GM12878 (cell line): ENCODE measurements at places on chromosomes 7 and 10.

DNA sequence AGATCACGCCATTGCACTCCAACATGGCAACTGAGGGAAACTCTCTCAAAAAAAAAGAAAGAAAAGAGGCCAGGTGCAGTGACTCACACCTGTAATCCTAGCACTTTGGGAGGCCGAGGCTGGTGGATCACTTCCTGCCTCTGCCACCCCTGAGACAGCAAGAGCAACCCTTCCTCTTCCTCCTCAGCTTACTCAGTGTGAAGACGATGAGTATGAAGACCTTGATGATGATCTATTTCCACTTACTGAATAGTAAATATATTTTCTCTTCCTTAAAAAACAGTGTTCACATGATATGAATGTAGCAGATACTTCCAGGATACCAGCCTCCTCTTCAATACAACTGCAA is 2.1 kb upstream of the ZKSCAN1 start:
- no peak for DNase-seq

- no peak for DNase-seq
Measured at GRCh38 chr7:926061-927030, 28.1 kb downstream of the ADAP1 start.

- DNase-seq: no peak
Measured at GRCh38 chr10:35640474-35640873, 1.6 kb downstream of the FZD8 start.

GRCh38 chr7:156919132-156919713 is 26.2 kb upstream of the LMBR1 start:
- DNase-seq: no peak

DNA sequence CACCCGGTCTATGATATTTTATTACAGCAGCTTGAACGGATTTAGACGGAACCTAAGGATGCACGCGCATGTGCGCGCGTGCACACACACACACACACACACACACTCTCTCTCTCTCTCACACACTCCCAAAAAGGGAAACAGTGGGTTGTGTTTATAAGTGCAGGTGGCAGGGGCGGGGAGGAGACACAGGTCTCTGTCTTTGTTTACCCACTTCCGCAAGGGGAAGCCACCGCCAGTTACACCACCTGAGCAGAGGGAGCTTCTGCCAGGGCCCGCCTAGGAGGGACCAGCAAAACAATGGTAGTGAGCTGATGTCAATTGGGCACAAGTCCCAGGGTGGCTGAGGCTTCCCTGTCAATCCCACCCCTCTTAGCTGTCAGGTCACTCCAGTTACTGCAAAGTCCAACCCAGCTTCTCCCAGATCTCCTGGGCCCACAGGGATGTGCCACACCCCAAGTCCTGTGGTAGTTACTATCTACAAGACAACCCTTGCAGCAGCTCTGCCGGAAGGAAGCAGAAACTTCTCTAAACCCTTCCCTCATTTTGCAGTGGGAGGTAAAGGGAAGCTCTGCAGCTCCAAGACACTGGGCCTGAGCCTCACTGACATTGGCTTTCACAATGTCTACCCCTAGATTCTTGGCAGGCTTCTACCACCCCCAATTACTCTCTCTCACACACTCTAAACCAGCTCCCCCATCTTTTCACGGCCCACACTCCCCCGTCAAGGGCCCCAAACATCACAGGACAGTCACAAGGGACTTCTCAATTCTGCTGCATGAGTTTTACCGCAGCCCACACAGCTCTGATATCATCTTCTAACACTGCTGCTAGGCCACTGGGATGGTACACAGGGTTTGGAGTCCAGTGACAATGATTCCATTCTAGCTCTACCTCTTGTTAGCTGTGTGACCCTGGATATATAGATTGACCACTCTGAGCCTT is 17.6 kb downstream of the ANXA11 start:
- DNase-seq: peak; percentile 56

DNA sequence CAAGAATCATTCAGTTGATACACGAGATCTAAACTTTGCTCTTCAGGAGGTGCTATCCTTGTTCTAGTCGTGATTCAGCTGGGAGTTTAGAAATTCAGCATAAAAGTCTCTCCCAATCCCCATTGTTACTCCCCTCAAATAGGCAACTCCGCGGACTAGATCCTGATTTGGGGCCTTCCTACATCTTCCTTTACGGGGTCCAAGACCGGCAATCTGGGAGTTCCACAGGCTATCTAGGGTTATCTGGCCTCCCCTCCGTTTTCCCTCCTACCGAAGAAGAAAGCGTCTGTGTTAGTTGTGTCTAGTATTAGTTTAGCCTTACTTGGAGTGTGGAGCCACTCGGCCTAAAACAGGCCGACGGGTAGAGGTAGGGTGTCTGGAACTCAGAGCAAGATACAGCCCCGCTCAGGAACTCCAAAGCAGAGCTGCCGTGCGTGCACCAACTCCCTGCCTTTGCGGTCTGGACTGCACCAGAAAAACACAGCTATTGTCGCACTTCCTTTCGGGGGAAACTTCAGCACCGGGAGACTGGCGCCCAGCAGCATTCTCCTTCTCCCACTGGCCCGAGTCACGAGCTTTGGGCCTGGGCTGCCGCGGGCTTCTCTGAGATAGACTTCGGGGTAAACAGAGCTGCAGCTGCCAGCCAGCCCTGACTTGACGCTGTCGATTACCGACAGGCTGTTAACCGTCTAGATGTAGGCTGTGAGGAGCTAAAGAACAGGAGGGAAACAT is 1.5 kb upstream of the DLX5 start:
- no peak for DNase-seq

DNA sequence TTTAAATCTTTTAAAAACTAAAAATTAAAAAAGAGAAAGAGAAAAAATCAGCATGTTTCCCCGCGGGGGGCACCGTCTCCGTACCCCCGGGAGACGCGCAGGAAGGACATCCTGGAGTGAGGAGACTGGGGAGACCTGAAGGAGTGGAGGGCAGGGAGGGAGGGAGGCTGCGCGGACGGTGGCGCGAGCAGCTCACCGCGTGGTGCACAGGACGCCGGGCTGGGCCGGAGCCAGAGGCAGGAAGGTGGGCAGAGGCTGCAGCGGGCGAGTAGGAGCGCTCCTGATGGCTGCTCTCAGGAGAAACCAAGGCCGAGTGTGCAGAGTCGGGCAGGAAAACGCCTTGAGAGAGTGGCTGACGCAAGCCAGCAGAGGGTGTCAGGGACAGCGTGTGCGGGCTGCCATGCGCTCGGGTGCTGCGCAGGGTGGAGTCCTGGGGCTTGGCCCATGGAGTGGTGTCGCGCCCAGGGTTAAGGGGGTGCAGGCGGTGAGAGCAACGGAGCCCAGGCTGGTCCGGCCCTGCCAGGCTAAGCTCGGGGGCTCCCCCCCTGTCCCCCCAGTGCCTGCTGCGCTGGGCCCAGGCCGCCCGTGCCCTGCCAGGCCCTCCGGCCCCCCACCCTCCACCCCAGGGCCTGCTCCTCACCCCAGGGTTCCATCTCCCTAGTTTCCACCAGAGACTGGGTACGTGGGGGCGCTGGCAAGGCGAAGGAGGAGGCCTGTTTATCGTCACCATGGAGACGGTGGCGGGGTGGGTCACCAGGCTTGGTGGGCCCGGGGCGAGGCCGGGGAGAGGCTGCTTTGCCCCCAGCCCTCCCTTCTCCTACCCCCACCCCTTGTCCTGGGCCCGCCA is 28.9 kb upstream of the FXYD4 start:
- no peak for DNase-seq

DNA sequence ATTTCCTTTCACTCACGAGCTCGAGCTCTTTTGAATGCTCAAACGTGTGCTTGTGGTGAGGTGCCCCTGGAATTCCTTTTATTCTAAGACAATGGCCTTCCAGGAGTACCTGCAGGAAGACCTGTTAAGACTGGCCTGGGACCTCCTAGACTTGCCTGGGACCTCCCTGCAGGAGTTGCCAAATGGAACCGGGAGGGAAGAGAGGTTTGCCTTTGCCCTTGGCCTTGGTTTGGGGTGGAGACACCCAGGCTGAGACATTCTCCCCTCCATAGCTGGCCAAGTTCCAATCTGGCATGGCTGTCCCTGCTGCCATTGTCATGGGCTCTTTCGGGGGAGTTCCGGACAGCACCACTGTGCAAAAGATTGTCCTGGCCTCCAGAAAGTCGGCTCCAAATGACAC is 39.7 kb downstream of the DNAJB12 start:
- DNase-seq: no peak

GRCh38 chr10:32317795-32318357 is 29.1 kb downstream of the EPC1 start:
- DNase-seq: peak; percentile 91

DNA sequence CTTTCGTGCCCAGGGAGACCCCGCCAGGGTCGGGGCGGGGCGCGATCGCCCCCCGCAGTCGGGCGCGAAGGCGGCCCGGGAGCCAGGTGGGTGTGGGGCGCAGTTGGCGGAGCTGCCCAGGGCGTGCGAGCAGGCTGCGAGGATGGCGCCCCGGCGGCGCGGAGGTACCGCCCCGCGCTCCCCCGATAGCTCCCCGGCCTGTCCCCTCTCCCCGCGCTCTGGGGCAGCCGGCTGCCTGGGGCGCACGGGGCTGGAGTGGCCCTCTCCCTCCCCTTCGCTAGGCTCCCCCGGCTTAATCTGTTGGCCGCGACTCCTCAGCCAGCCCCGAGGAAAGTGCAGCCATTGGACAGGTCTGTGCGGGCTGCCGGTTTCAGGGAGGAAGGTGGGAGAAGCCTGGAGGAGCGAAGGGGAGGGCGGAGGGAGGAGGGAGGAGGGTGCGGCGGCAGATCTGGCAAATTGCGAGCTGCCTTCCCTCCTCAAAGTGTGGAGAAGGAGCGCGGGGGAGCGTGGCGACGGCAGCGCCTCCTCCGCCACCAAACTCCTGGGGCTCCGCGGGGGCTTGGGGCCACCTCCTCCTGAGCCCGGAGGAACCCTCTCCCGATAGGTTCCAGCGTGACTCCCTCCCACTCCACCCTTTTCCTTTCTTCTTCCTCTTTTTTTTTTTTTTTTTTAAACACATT is 361 bp upstream of the PLXDC2 start:
- no peak for DNase-seq

DNA sequence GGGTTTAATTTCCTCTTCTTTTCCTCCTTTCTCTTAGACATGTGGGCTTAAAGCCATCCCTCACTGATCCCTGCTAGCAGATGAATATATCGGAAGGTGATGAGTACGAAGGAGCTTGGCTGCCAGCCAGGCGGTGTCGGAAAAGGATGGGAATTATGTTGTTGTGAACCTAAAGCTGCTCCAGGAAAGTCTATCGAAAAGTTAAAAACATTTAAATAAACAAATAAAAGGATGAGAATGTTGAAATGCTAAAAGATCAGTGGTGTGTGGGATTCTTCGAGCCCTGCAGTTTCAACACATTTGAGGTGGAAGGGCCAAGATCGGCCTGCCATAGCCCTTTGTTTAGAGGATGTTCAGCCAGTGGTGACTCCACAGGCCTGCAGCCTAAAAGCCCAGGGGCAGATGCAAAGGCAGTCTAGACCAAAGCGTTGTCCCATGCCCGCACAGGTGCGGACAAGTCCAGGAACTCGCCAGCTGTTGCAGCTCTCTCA is 107.9 kb downstream of the JCAD start:
- DNase-seq: no peak

DNA sequence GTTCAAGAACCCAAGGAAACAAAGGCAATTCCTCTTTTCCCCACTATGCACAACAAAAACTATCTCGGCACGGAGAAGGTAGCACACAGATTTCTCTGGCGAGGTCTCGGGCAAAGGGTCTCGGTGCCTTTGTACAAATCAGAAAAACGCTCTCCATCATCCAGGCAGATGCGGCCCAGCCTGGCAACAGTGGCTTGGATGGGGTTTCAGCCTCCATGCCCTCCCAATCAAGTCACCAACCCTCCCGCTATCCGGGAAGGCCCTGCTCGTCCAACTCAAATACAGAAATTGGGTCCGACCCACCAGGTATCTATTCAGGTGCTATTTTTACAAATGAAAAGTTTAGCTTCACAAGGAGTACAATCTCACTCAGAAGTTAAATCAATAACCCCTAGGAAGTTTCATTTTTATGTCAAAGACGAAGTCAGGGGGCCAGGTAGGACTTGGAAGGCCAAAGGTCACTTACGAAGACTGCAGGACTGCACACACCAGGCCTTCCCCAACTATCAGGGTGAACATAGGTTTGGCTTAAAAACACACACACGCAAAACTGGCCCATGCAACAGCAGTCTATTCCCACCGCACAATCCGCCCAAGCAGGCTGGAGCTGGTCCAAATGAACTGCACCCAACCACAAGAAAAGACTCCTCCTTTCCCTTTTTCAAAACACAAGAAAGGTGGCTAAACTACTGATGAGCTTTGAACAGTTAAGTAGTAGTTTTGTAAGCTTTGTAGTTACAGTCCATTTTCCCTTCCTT is 43.0 kb downstream of the GNA12 start:
- no peak for DNase-seq

DNA sequence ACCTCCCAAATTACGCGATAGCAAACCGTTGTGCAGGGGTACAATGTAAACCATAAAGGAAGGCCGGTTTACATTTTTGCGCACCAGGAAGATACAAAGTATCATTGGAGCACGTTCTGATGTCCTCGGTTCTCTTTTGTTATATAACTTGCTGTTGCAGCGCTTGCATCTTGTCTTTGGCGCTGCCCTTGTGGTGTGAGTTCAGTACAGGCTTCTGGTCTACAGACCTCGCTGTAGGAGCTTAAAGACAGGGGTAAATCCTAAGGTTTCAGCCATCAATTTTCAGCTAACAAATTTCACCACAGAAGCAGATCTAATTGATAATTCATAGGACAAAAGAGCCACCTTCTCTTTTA is 1.5 kb upstream of the MKX start:
- no peak for DNase-seq

DNA sequence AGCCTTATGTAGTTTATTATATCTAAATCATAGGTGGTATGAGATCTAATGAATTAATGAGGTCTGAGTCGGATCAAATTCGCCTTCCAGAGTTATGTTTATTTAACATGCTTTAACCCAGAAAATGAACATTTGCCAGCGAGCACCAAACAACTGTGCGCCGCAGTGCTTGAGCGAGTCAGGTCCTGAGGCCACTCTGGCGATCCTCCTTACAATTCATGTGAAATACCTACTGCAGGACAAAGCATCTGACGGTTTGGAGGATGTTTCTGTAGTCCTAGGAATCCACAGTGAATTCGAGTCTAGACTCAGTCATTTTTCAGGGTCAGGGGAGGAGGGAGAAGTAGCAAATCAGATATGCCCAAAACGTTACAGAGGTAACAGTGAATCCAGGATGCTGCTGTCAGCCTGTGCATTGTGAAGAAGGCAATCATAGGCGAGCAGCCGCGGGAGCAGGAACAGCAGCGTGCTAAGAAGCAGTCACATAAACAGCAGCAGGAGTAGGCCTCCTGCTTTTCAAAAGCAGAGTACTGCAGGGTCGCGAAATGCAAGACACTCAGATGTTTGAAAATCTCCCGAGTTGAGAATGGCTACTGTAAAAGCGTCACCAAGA is 120.2 kb downstream of the CACNB2 start:
- DNase-seq: no peak

- DNase-seq: no peak
Measured at GRCh38 chr10:86001521-86001920, 365.1 kb downstream of the GRID1 start.
